ENCODE measurements at places on chromosomes 12 and 14.

- no peak for DNase-seq
These were observed 40.3 kb upstream of the CFL2 start for GRCh38 chr14:34754687-34755086.

GRCh38 chr12:96007729-96008128 lies 11.6 kb upstream of the HAL start:
- DNase-seq: no peak

- DNase-seq: no peak
These were observed 248.7 kb upstream of the EGLN3 start for GRCh38 chr14:34199585-34199984.

- no peak for DNase-seq
These were observed 411.0 kb upstream of the OR4E1 start for GRCh38 chr14:22084393-22085281.

GRCh38 chr12:93677195-93678064 lies at the start of gene CRADD:
Gene CRADD, plus strand, starts transcription at chr12:93677375.
- DNase-seq: peak; percentile 72

DNA sequence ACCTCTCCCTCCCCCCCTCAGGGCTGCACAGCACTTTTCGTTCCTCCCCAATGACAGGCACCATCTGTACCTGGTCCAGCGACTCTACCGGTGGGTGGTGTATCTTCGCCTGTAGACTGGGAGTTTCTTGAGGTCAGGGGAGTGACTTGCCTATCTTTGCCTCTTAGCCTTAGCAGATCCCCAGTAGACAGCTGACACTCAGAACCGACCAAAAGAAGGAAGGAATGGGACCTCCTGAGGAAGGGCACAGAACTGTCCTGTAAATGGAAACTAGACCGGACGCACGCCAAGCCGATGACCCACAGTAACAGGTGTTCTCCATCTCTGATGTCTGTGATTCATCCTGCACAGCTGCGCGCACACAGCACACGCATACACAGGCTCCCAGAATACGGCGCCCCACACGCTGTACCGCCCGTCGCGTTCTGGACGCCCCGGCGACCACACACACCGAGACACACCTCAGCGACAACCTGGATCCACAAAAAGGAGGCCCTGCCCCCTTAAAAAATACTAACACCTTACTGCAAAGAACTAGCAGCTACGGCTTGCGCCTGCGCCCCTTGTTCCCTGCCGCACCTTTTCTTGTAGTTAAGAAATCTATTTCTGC lies 673 bp upstream of the TTC9 start:
- DNase-seq: peak; percentile 51

DNA sequence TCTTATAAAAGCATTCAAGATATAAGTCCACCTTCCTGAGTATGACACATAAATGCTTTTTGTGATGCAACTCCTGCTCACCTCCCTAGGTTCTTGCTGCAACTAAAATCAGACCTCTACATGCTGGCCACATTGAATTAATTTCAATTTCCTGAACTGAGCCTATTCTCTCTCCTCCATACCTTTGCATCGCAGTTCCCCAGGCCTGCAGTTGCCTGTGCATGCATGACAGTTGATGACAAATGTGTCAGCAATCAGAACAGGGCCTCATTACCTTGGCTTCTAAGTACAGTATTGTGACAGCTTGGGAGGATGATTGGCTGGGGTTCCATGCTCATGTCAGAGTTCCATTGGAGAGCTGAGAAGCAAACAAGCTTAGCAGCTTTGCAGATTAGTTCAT lies 3.9 kb upstream of the TM7SF3 start:
- DNase-seq: no peak

GRCh38 chr12:16034136-16034817 lies 123.1 kb downstream of the DERA start:
- no peak for DNase-seq

GRCh38 chr14:103650213-103650612 lies 21.2 kb downstream of the KLC1 start:
- DNase-seq: no peak

- no peak for DNase-seq
These were observed 22.9 kb downstream of the JKAMP start for GRCh38 chr14:59507063-59507751.

GRCh38 chr12:10395390-10395998 lies 5.7 kb upstream of the KLRK1 start:
- no peak for DNase-seq

DNA sequence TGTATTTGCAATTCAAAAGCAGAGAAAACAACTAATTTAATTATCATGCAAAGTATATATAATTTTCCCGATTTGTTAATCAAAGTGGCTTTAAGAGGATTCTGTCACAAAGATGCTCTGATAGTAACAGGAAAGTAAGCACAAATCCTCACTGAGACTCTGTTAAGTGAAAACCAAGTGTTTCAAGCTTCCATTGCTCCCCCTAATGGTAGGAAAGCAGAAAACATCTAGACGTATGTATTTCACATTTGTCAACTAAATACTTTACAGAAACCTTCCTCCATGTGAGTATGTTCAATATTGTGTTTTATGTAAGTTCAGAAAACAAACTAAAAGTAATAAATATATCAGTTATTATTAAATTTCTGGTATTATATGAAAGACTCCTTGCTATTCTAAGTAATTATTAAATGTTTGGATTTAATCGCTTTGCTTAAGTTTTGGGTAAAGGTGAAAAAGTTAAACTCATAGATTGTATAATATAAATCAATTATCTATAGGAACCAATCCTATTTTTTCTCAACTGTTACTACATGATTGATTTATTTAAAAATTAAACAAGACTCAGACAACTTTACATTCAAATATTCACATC lies 1.5 kb upstream of the NTS start:
- no peak for DNase-seq

DNA sequence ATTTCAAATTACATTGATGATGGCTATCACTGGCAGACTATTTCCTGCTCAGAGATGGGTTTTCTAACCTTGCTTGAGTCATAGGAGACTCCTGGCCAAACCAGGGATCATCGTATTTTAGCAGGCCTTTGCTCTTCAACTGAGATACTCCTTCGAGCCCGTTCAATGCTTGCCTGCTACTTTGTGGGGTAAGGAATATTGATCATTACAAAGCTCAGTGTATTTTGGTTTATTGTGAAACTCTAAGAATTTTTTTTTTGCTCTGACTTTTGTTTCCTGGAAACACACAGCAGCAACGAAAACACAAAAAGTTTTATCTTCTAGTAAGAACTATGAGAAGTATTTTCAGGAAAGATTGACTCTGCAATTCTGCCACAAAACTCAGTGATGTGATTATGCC lies 4.1 kb downstream of the GPRC5D start:
- DNase-seq: no peak

GRCh38 chr12:55767156-55767555 lies 24.2 kb downstream of the GDF11 start:
- no peak for DNase-seq

GRCh38 chr14:75331471-75331870 lies 52.8 kb downstream of the FOS start:
- no peak for DNase-seq

DNA sequence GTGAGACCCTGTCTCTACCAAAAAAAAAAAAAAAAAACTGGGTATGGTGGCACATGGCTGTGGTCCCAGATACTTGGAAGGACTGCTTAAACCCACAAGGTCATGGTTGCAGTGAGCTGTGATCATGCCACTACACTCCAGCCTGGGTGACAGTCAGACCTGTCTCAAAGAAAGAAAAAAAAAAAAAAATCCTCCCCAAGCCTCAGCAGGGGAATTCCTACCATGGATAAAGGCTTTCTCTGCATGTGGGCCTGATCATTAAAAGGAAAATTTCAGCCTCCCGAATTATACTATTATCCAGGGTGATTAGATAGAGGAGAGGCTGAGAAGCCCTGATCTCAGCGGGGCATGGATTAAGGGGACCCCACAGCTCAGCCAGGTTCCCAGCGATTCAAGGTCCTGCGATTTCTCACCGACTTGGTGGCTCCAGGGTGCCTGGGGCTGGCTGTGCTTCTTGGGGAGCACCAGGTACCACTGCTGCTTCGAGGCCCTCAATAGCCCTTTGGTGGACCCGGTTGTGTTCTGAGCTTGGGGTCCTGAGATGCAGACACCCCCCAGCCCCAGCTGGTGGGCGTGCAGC lies 5.6 kb downstream of the SH2B3 start:
- DNase-seq: no peak

DNA sequence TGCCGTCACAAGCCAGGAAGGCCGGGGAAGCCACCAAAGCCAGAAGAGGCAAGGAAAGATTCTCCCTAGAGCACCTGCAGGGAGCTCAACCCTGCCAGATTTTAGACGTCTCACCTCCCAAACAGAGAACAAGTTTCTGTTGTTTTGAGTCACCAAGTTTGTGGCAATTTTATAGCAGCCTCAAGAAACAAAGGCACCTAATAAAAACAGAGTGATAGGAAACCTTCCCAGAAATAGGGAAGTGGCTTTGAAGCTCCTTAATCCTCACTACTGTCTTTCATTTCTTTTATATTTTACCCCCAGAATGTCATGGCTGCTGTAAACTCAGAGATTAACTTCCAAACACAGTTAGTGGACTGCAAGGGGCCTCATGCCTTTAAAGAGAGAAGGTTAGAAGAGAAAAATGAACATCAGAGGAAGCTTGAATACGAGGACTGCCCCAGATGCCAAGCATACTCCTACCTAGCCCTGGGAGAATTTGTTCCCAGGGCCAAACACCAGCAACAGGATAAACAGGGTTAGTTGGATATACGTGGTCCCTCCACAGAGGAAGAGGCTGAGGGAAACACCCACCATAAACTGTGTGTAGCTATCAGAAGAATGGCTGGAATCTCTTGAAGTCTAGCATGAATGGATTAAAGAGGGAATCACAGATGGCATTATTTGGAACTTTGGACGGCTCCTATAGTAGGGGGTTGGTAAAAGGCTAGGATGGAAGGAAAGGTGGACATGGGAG lies 148.3 kb downstream of the KCNA5 start:
- no peak for DNase-seq

GRCh38 chr12:51442324-51442723 lies 17.7 kb downstream of the SLC4A8 start:
- DNase-seq: no peak

DNA sequence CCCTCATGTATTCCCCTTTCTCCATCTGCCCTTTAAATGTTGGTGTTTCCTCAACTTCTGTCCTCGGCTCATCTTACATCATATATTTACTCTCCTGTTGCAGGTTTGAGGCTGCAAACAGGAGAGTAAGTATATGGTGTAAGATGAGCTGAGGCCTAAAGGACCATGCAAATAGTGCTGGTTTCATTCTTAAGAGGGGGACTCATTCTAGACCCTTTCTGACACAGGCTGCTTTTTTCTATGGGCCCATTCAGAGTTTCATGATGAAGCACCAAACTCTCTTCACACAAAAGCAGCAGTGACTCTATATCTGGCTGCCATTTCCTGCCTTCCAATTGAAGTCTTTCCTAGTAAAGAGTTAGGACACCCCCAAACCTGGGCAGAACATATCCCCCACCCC lies 218.5 kb downstream of the PHLDA1 start:
- DNase-seq: no peak

DNA sequence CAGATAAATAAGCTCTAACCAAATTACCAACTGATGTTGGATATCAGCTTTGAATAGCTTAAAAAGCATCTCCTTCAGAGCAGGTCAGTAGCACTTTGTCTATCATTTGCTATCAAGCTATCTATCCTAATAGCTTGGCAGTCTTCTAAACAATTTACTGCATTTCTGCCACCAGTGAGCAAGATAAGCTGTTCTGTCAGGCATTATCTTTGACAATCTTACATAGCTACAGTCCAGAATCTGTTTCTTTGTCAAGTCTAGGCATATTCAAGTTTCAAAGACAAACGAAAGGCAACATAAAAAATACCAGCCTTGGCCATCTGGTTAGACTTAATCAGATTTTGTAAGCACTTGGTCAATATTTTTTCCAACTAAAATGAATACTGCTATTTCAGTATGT lies 5.6 kb downstream of the ARMH4 start:
- DNase-seq: no peak

- DNase-seq: no peak
These were observed 214.7 kb downstream of the PHLDA1 start for GRCh38 chr12:75816897-75817296.

DNA sequence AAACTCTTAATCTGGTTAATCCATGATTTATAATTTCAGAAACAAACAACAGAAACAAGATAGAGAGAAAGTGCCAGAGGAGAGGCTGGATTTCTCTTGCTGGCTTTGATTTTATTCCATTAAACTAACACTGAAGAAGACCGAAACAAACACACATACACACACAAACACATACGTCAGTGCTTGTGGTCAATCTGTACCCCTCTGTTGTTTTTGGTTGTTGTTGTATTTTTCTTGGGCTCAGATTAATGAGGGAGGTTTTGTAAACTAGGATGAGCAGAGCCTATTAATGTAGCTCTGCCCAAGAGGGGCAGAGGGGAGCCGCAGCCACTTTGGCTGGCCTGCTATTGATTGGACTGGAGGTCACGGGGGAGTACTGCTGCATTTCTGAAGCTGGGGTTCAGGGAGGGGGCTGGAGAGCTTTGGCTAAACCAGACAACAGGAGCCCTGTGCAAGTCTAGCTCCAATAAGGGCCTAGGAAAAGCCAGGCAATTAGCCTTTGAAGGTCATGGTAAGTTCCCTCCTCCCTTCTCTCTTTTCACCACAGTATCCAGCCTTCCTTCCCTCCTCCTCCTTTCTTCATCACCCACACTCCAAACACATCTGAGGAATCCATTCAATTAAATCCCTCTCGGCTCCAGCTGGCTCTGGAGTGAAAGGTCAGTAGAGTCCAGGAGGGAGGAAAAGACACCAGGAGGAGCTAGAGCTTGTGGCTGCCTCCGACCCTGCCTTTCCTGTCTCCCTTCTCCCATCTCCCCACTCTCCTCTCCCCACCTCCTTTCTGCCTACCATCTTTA lies 344.1 kb upstream of the LMO3 start:
- DNase-seq: no peak

GRCh38 chr14:94466706-94467370 lies 9.2 kb downstream of the SERPINA9 start:
- DNase-seq: no peak

Measured in activated B cell treated with CpG ODN at 0.5 μM for 24 hours (primary cell).